H4 (cell line): ENCODE measurements at places on chromosomes 5 and 9. TPM values are rescaled to one million over a fixed set of nuclear protein-coding genes. Genes with fewer than 3 reads are reported as not detected.
A peak's percentile ranks its signal among the peaks of the same experiment; 100 is the strongest.

- no peak for DNase-seq
Observed at GRCh38 chr5:35833224-35833623, 23.5 kb upstream of the IL7R start.

- no peak for DNase-seq
Observed at GRCh38 chr5:82480331-82480730, 202.2 kb upstream of the RPS23 start.

GRCh38 chr9:72800328-72800994 is 152.4 kb downstream of the ALDH1A1 start:
- DNase-seq, result no peak

DNA sequence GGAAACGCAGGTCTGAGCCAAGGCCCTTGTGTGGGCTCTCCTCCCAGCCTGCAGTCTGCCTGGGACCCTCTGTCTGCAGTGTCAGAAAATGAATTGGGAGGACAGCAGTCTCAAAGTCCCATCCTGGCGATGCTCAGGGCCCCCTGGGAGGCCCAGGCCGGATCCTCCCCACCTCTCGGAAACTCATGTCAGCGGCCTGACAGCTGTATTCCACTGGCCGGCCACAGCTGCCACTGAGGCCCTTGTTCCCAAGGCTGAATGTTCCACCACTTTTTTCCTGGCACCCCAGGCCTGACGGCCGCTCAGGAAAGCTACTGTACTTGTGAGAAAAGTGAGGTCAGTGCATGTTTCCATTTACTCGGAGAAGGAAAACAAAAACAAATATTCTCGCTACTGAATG is 180.0 kb downstream of the FGF18 start:
- DNase-seq, result no peak

GRCh38 chr9:36949466-36949865 is 84.6 kb downstream of the PAX5 start:
- DNase-seq, result no peak

DNA sequence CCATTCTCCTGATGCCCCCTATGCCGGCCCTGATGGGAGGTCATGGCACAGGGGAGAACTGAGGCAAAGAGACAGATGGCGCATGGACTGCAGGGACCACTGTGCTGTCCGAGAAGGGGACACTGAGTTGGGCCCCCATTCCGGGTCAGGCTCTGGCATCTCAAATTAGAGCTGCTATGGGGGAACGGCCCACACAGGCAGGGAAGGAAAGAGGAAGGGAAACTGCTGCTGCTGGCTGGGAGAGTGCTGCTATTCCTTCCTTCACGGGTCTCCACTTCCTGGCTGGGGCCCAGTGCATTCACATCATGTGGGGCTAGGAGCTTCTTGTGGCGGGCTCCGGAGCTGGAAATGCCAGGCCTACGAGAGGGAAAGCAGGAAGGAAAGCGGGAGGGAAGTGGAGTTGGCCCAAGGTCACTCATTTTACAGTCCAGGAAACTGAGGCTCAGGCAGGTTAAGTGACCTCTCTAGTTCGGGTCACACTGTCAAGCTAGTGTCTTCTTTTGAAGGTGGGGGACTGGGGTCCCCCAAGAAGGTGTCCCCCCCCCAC is 1.3 kb upstream of the CARD19 start:
- DNase-seq, result no peak

DNA sequence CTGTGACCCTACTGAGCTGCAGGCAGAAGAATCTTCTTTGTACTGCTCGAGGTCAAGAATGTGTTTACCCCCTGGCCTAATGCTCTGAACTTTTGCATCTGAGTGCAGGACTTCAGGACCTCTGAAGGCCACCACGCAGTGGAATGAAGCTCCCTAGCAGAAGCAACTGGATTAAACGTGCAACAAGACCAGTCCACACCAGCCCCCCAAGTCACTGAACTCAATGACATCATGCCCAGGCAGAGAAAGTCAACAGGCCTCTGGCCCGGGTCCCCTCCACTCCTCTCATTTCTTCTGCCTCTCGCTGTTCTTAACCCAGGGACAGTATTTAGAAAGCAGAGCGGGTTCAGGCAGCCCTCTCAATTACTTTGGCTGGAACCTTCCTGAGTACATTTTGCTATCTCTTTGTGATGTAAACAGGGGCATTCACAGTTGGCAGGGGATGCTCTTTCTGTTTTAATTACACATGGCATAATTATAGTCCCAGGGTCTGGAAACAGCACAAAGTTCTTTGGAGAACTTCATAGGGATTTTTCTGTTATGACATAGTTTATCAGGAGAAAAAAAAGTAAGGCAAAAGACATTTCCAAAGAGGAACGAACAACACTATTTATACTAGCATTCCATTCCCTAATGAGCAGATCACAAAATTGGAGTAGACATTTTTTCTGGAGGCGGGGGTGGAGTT is 108.2 kb upstream of the SPATA31D4 start:
- no peak for DNase-seq

DNA sequence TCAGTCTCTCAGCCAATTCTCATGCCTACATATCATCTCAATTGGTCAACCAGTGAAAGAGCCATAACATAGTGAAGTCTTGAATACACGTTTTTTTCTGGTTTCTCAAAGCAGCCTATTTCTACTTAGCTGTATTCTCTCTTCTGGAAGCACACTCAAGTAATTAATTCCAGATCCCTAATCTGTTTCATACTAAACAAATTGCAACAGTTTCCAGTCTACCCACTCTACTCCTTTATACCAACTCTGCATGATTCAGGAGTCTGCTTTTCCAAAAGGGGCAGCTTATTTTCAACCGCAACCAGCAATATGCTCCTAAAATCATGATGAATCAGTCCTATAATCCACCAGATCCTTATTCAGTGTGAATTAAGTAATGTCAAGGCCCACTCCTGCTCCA is 211.7 kb downstream of the TLE1 start:
- DNase-seq, result no peak

GRCh38 chr5:43315263-43315662 is 2.1 kb upstream of the HMGCS1 start:
- peak; percentile 27 for DNase-seq

DNA sequence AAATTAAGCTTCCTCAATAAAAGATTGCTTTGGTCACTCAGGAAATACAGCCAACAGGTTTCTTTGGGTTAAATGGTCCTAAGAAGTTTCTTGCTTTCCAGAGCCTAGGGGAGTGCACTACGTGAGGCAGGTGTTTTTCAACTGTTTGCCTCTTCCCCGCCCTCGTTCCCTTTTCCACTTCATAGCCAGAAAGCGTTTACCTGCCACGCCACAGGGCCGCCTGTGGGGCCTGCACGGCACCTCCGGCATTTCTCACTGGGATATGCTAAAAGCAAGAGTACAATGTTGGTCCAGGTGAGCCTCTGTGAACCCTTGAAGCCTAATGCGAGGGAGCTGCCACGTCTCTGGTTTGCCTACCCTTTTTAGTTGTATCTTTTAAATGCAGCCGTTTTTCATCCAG is 167.6 kb upstream of the OTULINL start:
- no peak for DNase-seq

DNA sequence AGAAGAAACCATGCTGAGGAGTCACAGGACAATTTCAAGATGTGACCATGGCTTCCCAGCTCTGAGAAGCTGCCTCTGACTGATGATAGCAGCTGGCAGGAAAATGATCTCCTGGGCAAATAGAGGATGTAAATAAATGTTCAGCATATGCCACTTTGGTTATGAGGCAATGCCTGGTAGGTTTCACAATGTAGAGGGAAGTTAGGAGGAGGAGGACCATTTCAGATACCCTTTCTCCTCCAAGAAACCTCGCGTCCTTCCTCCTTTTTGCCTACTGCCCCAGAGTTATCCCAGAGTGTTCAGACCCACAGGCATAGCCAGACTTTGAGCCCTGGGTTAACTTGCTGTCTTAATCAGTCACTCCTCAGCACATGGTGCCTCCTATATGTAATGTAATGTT is 541.6 kb upstream of the DAP start:
- DNase-seq, result no peak

- DNase-seq, result no peak
Observed at GRCh38 chr9:28318515-28318914, 745.2 kb upstream of the C9orf72 start.

DNA sequence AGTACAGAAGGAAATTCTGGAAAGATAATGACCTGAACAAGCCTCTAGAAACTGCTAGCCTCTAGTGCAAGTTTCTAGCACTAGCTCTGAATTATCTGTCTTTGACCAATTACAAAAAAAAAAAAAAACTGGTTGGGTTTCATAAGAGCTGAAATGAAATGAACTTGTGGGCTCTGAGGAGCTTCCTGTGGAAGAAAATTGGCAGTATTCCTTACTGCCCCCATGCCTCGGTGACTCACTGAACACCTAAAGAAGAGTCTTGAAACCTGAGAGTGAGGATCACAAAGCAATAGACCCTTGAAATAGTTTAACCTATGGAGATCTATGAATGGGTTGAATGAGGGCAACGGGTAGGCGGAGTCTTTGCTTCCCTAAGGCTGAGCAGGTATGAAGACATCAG is 263.6 kb upstream of the RASA1 start:
- DNase-seq, result no peak

- no peak for DNase-seq
Observed at GRCh38 chr9:38118862-38119438, 49.9 kb upstream of the SHB start.

DNA sequence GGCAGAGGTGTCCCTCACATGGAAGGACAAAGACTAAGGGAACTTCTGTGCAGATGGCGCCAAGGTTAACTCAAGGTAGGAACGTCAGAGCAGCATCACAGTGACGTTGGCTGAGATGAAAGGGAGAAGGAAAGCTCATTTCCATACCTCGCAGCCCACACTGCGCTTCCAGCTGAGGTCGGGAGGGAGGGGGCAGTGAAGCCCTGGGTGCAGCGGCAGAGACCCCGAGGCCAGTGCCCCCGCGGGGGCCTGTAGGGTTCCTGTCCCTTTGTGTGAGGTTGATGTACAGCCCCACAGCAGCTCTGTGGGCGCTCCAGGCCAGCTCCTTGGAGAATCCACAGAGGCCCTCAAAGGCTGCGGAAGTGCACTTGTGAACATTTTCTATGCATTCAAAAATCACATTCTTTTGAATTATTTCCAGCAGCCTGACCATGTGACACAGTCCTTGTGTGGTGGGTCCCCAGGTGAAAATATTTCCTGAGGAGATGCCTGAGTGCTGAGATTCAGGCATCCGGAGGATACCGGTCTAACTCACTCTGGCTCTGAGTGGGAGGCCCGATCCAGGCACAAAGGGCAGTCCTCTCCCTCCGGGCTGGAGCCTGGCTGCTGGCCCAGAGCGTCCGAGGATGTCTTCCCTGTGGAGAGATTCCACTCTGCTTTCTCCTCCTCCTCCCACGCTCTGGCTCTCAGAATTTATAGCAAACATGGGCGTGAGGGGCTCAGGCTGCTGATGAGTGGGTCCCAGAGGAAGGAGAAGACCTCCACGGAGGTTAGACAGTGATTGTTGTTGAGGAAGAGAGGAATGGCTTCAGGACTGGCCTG is 150.7 kb downstream of the ICE1 start:
- no peak for DNase-seq

DNA sequence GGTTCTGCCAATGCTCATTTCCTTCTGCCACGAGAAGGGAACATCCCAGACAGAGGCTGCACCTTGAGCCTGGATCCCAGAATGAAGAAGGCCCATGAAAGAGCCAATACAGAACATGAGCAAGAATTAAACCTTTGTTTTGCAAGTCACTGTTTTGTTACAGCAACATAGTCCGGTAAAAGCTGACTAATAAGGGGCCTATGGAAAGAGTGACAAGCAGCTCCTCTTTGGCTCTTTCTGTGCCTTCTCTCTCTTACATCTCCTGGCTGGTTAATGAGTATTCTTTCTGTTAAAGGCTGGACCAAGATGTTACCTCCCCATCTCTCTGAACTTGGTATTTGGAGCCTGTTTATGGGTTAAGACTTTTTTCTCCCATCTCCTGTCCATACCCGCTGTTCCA is 10.8 kb downstream of the GFRA3 start:
- no peak for DNase-seq

- DNase-seq, result no peak
Observed at GRCh38 chr9:115921301-115921700, 232.3 kb upstream of the PAPPA start.

GRCh38 chr9:13429301-13430190 is 150.1 kb upstream of the MPDZ start:
- DNase-seq, result no peak

DNA sequence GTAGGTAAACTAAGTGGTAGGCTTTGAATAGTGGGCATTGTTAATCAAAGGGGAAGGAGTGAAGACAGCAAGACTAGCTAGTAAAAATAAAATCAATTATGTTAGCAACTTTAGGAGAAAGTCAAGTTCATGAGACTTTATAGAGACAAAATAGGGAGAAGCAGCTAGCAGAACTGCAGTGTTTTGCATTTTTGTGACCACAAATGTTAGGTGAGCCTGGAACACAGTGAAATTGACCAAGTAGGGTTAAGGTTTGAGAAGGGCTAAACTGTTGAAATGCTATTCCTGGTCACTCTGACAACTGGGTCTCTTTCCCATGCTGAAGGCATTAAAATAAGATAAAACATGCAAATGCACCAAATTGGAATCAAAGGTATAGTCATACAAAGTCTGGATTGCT is 13.0 kb downstream of the SEC61B start:
- DNase-seq, result no peak

GRCh38 chr9:85416715-85417114 is 325.0 kb downstream of the AGTPBP1 start:
- no peak for DNase-seq

GRCh38 chr5:172860520-172861443 is 26.7 kb downstream of the ERGIC1 start:
- no peak for DNase-seq

- DNase-seq, result no peak
Observed at GRCh38 chr9:136230365-136230764, 15.2 kb downstream of the QSOX2 start.

NTNG2 gene
- 0.95 and 1.7 TPM in 2 replicates for total RNA-seq

SLC6A3 gene
- not detected in 2 replicates for total RNA-seq

MSX2 gene
- total RNA-seq, result 71.1 and 73.6 TPM in 2 replicates

C5orf58 gene
- not detected in 2 replicates for total RNA-seq

NUTM2F gene
- not detected in 2 replicates for total RNA-seq

SPATA31C1 gene
- not detected in 2 replicates for total RNA-seq

GMCL2 gene
- total RNA-seq, result not detected in 2 replicates

BSPRY gene
- total RNA-seq, result not detected in 2 replicates

ST8SIA4 gene
- 28.9 and 29.0 TPM in 2 replicates for total RNA-seq

ACO1 gene
- 20.9 and 25.5 TPM in 2 replicates for total RNA-seq

ST6GALNAC6 gene
- total RNA-seq, result 12.4 and 14.8 TPM in 2 replicates

ZNF366 gene
- 0.35 TPM in 1 of 2 replicates, not detected in the other for total RNA-seq

ANKHD1 gene
- total RNA-seq, result 29.7 and 35.5 TPM in 2 replicates

C9orf153 gene
- total RNA-seq, result not detected in 2 replicates

CNOT6 gene
- total RNA-seq, result 15.0 and 19.1 TPM in 2 replicates

TRIP13 gene
- total RNA-seq, result 52.1 and 54.2 TPM in 2 replicates

GFM2 gene
- total RNA-seq, result 48.5 and 53.2 TPM in 2 replicates
